Stimulated activated CD4-positive, alpha-beta T cell treated with anti-CD3 and anti-CD28 coated beads, TNF-alpha, amount 100 ng/mL, for 24 hours (primary cell): ENCODE measurements at places on chromosomes 1 and 21.

GRCh38 chr1:47906527-47907176, 90.5 kb downstream of the TRABD2B start:
- DNase-seq: no peak

DNA sequence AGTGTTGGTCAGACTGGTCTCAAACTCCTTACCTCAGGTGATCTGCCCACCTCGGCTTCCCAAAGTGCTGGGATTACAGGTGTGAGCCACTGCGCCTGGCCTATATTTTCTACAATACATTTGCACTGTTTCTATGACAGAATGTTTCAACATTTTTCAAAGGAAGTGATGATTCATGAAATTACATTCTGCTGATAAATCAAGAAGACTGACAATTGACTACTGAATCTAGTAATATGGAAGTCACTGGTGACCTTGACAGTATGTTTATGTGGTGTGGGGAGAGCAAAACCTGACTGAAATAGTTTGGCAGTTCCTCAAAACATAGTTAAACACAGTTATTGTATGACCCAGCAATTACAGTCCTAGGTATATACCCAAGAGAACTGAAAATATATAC, 18.1 kb downstream of the LRIF1 start:
- no peak for DNase-seq

GRCh38 chr1:30474818-30475200, 248.6 kb downstream of the MATN1 start:
- no peak for DNase-seq

DNA sequence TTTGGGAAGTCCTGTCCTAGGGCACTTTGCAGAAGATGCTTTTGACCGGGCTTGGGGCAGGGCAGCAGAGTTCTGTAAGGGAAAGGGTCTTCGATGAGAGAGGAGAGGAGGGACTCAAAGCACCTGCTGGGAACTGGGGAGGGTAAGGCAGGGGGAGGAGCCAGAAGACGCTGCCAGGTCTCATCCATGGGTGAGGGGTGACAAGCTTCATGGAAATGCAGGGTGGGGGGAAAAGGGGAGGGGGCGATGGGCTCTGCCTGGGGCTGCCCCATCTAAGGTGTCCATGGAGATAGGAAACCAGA, 20.9 kb upstream of the C2CD2 start:
- DNase-seq: no peak

DNA sequence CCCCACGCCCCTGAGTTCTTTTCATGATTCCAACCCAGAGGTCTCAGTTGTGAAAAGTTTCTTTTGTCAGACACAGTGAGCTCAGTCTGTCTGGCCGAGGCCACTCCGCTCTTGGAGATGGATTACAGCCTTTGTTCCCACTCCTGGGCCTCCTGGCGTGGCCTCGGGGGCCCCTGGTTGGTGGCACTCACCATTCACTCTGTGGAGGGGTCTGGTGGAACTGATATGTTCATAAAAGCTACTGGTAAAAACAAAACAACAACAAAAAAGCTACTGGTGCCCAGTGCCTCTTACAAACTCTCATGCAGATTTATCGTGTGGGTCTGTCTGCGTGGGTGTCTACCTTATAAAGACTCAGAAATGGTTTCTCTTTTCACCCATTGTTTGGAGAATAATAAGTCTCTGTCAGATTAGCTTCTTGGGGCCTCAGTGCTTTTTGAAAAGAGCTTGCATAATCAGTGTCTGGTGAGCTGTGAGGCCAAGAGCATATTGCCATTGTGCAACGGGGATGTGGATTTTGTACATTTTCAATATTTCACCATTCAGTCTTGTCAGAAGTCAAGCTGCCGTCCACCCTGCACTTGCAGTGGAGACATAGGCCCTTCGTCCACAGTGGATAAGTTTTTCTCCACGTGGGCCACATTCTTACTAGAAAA, 86.7 kb downstream of the GALNT2 start:
- no peak for DNase-seq

DNA sequence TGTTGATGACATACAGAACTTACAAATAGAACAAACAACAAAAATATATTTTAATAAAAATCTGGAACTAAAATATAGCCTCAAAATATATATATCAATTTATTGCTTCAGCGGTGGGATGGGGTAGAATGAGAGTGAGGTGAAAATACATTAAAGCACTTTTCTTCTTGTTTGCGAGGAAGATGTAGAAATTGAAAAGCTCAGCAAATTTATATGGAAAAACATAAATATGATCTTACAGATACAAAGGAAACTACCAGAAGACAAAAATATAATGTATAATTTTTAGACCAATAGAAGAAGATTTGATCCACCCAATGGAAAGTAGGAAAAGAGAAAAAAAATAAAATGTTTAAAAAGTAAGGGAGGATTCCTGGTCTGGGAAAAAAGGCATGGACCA, 372.2 kb downstream of the DISC1 start:
- no peak for DNase-seq

- DNase-seq: no peak
Measured at GRCh38 chr21:27561116-27561515, 594.2 kb upstream of the ADAMTS5 start.

DNA sequence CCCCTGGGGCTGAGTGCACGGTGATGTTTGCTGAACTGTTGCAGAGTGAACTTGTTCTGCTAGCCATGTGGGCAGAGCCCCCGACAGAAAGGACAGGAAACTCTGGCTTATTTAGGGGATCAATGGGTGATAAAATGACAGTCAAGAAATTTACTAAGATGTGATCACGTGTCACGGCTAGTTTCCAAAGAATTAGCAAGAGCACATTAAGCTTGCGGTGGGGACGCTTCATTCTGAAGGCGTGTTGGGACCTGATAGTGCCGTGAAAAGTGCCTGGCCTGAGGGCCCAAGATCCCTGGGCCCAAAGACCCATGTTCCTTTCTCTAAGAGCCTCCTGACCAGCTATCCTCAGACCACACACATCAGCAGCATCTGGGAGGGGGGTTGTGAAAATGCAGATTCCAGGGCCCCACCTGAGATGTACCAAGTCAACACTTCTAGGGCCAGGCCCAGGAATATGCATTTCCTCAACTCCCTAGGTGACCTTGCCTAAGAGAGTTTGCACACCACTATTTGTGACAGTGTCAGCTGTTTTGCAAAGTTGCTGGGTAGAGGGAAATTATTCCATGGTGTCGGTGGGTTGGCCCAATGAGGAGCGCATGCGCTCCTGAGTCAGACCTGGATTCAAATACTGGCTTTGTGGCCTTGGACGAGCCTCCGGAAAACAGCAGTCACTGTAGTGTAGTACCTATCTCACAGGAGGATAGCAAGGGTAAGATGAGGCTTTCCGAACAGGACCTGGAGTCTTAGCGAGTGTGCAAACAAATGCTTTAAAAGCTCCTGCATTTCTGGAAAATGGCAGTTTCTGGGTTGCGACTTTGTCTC, 77.5 kb downstream of the SPSB1 start:
- no peak for DNase-seq

GRCh38 chr1:28855469-28855951, 43.5 kb downstream of the OPRD1 start:
- no peak for DNase-seq

GRCh38 chr1:24502709-24503058, at the start of gene RCAN3:
Gene RCAN3 (plus strand): TSS chr1:24502836. CDS start chr1:24514373, 11,537 bp downstream.
- peak; percentile 89 for DNase-seq

DNA sequence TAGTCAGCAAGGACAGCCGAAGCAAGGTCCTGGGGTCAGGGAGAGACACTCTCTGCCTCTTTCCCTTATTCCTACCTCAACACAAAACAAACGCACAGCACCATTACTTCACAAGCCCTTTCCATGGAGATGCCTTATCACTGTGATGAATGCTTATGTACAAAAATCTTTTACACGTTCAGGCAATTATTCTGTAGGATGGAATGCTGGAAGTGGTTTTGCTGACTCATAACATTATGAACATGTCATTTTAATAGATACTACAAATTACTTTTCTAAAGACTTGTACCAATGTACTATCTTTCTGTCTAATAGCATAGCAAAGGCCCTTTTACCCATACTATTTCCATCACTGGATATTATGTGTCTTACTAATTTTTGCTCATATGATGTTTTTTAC, 98.4 kb downstream of the TTLL7 start:
- DNase-seq: no peak

GRCh38 chr1:42210421-42211133, 46.0 kb upstream of the GUCA2A start:
- no peak for DNase-seq

- no peak for DNase-seq
Measured at GRCh38 chr21:25737421-25737820, 2.6 kb downstream of the GABPA start.

GRCh38 chr1:8866792-8867415, 11.6 kb downstream of the ENO1 start:
- DNase-seq: no peak

DNA sequence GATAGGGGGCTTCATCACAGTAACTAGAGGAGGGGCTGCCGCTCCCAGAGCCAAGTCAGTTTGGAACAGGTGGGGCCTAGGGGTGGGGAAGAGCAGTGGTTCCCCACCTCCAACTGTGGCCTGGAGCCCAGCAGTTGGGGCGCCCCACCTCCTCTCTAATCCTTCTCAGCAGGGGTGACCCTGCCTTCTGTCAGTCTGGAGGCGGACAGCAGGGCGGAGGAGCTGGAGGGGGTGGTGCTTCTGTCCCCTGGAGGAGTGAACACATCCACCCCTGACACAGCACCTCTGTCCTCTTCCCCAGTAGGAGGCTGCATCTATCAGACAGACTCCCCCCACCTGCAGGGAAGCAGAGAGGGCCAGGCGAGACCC, 73.8 kb downstream of the MRPL37 start:
- DNase-seq: no peak

- DNase-seq: no peak
Measured at GRCh38 chr1:10773376-10773775, 23.1 kb downstream of the CASZ1 start.
